GM04504 (cell line): ENCODE measurements at places on chromosomes 1 and 21.

GRCh38 chr1:40303051-40303771 is 13.9 kb downstream of the COL9A2 start:
- no peak for DNase-seq

DNA sequence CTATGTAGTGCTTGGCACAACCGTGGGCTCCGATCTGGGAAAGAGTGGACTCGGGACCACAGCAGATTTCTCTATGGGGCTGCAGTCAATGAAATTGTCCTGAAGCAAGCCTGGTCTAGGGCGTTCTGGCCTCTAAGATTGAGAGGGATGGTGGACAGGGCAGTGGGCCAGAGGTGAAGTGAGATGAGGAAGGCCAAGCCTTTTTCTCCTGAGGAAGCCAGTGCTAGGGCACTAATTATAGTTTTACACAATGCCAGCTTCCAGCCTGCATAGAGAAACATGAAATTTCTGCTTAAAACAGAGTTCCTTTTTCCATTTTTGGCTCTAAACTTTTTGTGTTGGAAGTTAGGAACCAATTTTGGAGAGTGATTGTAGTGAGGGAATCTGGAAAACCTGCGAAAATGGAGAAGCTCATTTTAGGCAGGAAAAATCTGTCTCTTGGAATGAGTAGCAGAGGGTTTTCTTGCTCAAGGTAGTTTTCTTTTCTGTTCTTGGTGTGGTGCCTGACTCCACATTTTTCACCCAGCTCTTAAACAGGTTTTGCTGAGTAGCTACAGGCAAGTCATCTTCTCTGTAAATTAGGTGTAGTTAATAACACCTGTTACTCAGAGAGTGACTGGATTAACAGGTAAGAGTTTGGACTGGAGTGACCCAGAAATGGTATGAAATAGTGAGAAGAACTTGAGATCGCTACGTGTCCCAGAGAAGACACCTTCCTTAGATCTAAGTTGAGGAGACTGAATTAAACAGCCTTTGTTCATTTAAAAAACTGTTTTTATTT is 22.1 kb downstream of the UCK2 start:
- no peak for DNase-seq

GRCh38 chr1:182415789-182416188 is 15.3 kb upstream of the TEDDM1 start:
- DNase-seq = no peak

DNA sequence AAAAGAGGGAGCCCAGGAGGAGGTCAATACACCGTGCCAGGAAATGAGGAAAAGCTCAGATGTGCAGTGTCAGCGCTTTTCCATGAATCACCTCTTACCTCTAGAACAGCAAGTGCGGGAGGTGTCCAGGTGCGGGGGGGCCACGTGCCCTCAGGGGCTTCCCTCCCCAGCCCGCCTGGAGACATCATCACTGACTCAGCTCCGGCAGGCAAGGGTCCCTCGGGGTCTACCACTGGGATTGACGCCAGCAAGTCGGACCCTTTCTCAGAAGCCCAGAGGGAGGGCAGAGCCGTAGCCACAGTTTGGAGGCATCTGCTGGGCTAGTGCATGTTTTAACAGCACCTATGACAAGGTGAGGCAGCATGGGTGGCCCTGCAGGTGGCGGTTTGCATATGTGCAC is 67.4 kb upstream of the TRAPPC10 start:
- DNase-seq = no peak

DNA sequence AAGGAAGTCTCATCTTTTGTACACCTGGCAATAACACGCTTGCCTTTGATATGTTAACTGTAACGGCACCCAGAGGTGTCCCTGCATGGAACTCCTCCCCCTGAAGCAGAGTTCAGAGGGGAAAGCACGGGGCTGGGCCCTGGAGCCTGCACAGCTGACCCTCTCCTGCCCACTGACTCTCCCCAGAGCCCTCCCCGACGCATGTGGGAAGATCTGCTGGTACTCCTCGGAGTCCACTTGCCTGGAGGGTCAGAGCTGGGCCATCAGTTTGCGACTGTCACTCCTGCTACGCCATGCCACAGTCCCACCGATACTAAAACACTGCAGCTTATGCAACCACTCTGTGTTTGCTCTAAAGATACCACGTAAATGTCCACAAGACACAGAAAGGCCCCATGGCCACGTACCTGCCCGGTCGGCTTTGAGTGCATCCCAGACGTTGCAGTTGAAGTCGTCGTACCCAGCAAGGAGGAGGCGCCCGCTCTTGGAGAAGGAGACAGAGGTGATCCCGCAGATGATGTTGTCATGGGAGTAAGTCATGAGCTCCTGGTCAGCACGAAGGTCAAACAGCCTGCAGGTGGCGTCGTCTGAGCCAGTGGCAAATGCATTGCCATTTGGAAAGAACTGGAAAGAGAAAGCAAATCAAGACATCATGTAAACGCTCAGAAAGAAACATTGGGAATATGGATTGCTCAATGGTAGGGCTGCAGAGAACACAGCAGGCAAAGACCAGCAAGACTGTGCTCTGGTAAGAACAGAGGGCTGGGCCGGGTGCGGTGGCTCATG is 10.6 kb upstream of the NADK start:
- DNase-seq = no peak

- DNase-seq = no peak
These were observed 81.6 kb upstream of the CD55 start for GRCh38 chr1:207239874-207240273.

DNA sequence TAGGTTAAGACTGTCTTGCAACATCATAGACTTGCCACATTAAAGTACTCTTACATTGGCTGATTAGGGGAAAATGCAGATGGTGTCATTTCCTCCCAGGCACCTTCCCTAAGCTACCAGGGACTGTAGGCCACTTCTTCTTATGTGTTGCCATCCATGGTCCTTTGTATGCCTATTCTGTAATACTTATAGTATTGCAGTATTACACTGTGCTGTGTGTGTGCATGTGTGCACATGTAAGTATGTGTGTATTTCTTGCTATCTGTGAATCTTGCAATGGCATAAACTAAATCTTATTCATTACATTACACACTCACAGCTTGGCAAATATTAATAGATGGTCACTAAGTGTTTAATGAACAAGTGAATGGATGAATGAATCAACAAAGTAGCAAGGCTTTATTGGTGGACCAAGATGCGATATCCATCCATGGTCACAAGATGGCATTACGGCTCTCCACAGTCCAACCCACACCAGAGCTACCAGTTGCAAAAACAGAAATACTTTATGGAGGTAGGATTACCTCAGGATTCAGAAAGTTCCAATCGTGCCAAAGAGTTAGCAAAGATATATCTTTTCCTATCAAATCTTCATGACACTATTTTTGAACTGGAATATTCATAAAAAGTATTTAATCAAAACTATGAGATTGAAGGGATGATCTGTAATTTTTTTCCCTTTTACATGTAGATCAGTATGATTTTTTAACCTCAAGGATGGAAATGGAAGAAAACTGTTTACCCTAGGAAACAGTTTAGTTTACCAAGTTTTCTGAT is 160.2 kb downstream of the DENND1B start:
- DNase-seq = peak; percentile 3

GRCh38 chr1:113057006-113057405 is 16.0 kb upstream of the LRIG2 start:
- DNase-seq = no peak

DNA sequence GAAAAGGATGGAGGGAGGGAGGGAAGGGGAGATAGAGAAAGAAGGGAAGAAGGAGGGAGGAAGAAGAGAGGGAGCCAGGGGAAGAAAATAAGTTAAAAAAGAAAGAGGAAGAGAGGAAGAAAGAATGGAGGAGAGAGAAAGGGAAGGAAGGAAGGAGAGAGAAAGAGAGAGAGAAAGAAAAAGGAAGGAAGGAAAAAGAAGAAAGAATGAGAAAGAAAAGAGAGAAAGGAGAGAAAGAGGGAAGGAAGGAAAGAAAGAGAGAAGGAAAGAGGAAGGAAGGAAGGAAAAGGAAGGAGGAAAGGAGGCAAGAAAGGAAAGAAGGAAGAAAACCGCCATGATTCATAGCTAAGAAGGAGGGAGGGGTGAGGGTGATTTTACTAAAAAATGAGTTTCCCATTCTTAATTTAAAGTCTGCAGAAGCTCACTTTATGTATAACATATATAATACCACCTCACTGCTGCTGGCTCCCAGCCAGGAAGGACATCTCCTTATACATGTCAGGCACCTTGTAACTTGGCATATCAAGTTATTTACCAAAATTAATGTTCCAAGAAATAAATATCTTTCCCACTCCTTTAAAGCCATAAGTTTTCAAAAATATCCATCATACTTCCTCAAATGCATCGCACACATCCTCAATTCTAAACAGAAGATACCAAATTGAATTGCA is 46.0 kb upstream of the OLIG2 start:
- no peak for DNase-seq

- peak; percentile 94 for DNase-seq
These were observed 8.2 kb upstream of the S100A10 start for GRCh38 chr1:152001631-152002584.

GRCh38 chr1:202038688-202039346 is 28.4 kb downstream of the ELF3 start:
- no peak for DNase-seq

DNA sequence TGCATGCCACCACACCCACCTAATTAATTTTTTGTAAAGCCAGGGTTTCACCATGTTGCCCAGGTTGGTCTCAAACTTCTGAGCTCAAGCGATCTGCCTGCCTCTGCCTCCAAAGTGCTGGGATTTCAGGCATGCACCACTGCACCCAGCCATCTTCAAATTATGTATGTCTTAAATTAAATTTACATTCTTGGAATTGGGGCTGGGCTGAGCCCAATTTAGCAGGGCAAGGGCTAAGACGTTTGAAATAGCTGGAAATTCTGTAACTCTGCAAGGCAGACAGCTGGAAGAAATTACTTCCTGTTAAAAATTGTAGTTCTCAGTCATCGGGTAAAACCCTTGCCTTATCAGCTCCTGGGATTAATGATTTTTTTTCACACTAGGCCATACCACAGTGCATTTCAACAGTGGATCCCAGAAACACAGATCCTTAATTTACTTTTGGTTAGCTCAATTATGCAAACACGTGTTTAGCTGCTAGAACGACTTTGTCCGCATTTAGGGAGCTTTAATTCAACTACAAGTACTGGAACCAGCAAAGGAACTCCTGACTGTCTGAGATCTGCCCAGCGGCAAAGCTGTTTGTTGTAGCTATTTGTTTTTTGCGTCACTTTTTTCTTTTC is 83.3 kb downstream of the OLFML3 start:
- DNase-seq = no peak

DNA sequence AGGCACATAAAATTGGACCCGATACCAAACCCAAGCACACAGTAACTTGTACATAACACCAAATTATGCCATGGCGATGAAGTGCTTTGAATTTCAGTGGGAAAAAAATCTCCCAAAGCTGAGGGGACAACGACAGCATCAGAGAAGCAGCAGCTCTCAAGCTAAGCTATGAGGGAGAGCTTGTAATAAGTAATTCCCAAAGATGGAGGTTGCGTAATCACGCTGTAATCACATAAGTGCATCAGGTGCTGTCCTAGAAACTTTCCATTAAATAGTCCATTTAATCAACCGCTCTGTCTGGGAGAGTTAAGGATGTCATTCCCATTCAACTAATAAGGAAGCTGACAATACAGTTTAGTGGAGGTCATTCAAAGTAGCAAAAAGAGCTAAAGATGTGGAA is 37.6 kb upstream of the KRTAP19-8 start:
- DNase-seq = no peak

- DNase-seq = no peak
These were observed 250.9 kb upstream of the DAB1 start for GRCh38 chr1:57674801-57675200.

- no peak for DNase-seq
These were observed 161.3 kb downstream of the NEK7 start for GRCh38 chr1:198318085-198318484.

DNA sequence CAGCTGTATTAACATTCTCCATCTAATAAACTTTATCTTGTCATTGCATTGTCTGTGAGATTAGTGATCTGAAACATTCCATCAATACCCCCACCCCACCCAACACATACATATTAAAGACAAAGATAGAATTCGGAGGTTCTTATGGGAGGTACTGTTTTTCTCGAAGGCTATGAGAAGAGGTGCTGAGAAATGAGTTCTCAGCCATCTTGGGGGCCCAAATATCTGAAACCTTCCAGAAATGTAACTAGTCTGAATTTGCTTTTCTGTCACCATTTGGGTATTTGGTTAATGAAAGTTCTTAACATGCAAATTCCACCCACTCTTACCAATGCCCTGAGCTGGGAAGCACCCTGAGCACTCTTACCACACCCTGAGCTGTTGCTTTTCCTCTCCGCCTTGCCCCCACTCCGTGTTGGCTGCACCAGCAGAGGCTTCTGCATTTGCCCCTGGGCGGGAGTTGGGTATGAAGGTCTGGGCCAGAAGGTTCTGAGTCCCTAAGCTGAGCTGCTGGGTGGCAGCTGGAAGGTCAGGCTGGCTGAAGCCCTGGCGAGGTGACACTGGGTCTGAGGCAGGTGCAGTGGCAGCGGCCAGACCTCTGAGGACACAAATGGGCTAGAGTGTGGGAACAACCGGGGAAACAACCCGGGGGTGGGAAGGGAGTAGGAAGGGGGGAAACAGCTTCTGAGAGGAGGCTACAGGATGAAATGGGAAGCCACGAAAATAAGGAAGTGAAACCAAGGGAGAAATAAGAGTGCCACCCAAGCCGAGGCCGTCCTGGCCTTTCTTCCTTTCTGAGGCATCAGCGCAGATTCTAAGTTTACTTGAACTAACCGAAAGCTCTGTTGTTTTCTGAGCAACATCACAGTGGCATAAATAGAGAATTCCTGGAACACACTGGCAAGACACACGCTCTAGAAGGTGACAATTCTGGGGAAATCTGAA is 26.3 kb upstream of the IER5 start:
- no peak for DNase-seq

DNA sequence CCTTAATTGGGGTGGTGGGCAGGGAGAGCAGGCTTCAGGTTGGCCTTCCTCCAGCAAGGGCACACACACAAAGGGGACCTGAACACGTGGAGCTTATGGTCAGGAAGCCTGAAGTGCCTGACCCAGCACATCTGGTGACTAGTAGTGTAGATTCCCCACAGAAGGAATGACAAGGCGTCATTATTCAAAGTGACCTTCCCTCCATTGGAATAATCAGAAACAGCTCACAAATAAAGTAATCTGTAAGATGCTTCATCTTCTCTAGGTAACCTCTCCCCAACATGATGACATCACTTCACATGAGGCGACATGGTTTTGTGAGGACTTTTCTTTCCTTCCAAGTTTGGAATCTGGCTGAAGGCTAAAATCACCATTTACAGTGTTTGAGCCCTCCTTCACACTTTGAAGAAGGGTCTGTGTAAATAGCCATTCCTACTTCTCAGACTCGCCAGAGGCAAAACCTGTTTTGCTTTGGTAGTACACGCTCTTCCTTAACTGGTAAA is 32.8 kb upstream of the ERG start:
- no peak for DNase-seq

GRCh38 chr1:228101994-228102790 is 933 bp downstream of the C1orf35 start:
- DNase-seq = no peak

DNA sequence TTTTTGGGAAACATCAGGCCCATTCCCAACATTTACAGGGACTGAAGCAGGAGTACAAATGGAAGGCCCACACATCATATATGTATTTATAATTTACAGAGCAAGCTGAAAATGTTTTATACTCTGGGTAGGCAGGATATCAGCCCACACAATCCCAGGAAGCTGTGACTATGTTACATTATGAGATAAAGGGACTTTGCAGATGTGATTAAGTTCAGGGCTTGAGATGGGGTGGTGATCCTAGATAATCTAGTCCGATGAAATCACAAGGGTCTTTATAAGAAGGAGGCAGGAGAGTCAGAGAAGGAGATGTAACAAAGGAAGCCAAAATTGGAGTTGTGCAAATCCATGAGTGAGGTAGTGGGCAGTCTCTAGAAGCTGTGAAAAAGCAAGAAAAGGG is 160.5 kb downstream of the PDE4B start:
- DNase-seq = no peak
